ENCODE measurements at places on chromosomes 7 and 10.
A peak's percentile ranks its signal among the peaks of the same experiment; 100 is the strongest.

DNA sequence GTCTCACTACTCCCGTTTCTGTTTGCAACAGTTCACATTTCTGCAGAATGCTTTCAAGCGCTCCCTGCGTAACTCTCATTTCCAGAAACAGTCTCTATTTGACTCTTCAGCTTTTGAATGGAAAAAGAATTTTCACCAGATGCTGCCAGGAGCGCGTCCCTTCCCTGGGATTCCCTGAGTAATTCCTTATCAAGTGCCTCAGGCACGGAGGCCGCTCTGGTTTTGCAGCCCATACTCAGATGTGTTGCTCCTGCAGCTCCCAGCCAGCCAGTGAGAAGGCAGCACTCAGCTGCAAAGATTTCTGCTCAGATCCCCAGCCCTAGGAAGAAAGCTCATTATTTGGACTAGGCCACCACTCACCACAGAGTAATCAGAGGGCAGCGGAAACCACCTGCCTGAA is 161.1 kb upstream of the CHST15 start:
- peaks cover 10% of the 10 kb centered on the region for H3K27me3 ChIP-seq
- H3K4me1 ChIP-seq: no peaks in the 10 kb centered on the region
- no peak overlapping the region for H3K27ac ChIP-seq
- no peak for DNase-seq

GRCh38 chr10:16779384-16779915 is 37.8 kb downstream of the RSU1 start:
- no peak for DNase-seq
- H3K27ac ChIP-seq: peak overlapping the region; percentile 22
- no peak overlapping the region for H3K4me3 ChIP-seq
- peaks cover 18% of the 10 kb centered on the region for H3K36me3 ChIP-seq
- peaks cover 18% of the 10 kb centered on the region for H3K4me1 ChIP-seq

DNA sequence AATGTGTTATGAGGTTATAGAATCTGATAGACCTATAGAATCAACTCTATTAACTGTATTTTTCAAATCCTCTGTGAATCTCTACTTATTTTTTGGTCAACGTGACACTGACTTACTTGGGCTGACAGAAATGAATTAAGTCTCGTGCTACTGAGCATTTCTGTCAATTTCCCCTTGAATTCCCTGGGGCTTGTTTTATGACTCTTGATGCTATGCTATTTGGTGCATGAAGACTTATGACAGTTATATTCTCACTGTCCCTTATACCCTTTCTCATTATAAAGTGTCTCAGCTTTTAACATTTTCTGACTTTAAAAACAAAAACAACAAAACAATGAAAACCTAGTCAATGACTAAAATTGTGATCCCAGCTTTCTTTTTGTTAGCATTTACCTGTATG is 68.5 kb upstream of the OPALIN start:
- no peak overlapping the region for H3K27ac ChIP-seq
- H3K4me1 ChIP-seq: no peaks in the 10 kb centered on the region
- no peak overlapping the region for H3K4me3 ChIP-seq
- no peaks in the 10 kb centered on the region for H3K36me3 ChIP-seq
- H3K27me3 ChIP-seq: peaks cover 45% of the 10 kb centered on the region
- no peak for DNase-seq

- H3K4me1 ChIP-seq: peaks cover 14% of the 10 kb centered on the region
- DNase-seq: no peak
- no peak overlapping the region for H3K27ac ChIP-seq
- no peak overlapping the region for H3K4me3 ChIP-seq
- no peaks in the 10 kb centered on the region for H3K36me3 ChIP-seq
- H3K27me3 ChIP-seq: peaks cover 3% of the 10 kb centered on the region
These were observed 102.7 kb upstream of the MKLN1 start for GRCh38 chr7:131224996-131225395.

DNA sequence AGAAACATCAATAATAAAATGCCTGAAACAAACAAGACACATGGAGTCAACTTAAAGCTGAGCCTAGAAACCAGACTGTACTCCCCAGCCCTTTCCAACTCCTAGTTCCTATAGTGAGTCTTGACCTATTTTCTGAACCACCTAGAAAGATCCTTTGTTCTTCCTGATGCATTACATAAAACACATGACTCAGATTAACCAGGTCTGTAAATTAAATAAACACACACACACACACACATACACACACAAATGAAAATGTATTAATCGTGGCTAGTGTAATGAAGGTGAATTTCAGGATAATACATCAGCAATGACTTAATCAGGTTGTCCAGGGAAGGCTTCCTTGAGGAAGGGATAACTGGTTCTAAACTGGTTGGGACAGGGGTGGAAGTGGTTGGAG is 104.7 kb downstream of the ST8SIA6 start:
- no peaks in the 10 kb centered on the region for H3K36me3 ChIP-seq
- no peak overlapping the region for H3K27ac ChIP-seq
- no peak overlapping the region for H3K4me3 ChIP-seq
- no peaks in the 10 kb centered on the region for H3K4me1 ChIP-seq
- H3K27me3 ChIP-seq: peaks cover 10% of the 10 kb centered on the region

DNA sequence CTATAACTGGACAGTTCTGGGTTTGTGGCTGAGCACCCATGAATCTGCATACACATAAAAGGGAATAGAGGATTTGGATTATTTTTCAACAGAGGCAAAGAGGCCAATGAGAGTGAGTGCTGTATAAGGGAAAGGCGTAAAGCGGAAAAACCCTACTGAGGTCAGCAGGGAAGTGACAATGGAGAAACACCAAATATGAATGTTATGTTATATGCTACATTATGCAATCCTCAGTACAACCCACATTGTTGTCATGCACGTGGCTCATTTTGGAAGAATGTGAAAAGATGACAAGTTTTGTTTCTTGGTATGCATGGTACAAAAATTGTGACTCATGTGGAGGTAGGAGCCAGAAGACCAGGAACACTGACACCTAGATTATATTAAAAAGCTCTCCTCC is 113.6 kb upstream of the AMPH start:
- no peaks in the 10 kb centered on the region for H3K4me1 ChIP-seq
- peaks cover 30% of the 10 kb centered on the region for H3K36me3 ChIP-seq
- H3K4me3 ChIP-seq: no peak overlapping the region
- no peaks in the 10 kb centered on the region for H3K27me3 ChIP-seq
- H3K27ac ChIP-seq: no peak overlapping the region

GRCh38 chr7:128042012-128042411 is 10.8 kb upstream of the LRRC4 start:
- H3K36me3 ChIP-seq: peaks cover 1% of the 10 kb centered on the region
- no peak overlapping the region for H3K4me3 ChIP-seq
- no peaks in the 10 kb centered on the region for H3K27me3 ChIP-seq
- no peak for DNase-seq
- peaks cover 21% of the 10 kb centered on the region for H3K4me1 ChIP-seq

- peaks cover 29% of the 10 kb centered on the region for H3K27me3 ChIP-seq
- H3K36me3 ChIP-seq: no peaks in the 10 kb centered on the region
- no peak overlapping the region for H3K27ac ChIP-seq
- no peak for DNase-seq
- H3K4me1 ChIP-seq: no peaks in the 10 kb centered on the region
These were observed 51.4 kb downstream of the C10orf67 start for GRCh38 chr10:23293145-23293724.

DNA sequence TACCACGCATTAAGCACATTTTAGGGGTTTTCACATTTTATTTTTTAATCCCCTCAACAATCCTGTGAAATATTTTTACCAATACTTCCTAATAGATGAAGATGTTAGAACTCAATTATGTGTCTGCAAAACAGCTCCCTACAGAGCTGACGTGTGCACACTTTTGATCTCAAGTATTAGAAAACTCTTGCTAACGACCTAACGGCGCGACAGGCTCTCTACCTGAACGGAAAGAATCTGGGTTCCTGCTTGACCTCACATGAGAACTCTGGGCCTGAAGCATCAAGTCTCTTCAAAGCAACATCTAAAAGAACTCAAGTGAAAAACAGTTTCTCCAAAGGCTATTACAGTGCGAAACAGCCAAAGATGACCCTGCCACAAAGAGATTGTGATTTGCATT is 113.9 kb downstream of the DOCK4 start:
- H3K27ac ChIP-seq: no peak overlapping the region
- peaks cover 18% of the 10 kb centered on the region for H3K27me3 ChIP-seq
- H3K4me3 ChIP-seq: no peak overlapping the region
- no peaks in the 10 kb centered on the region for H3K4me1 ChIP-seq
- no peaks in the 10 kb centered on the region for H3K36me3 ChIP-seq

- no peak overlapping the region for H3K27ac ChIP-seq
- H3K4me3 ChIP-seq: no peak overlapping the region
- H3K36me3 ChIP-seq: no peaks in the 10 kb centered on the region
- H3K27me3 ChIP-seq: peaks cover 19% of the 10 kb centered on the region
- DNase-seq: no peak
These were observed 354.2 kb downstream of the CXCL12 start for GRCh38 chr10:44030738-44031137.

GRCh38 chr7:38334163-38334562 is 60.7 kb upstream of the TARP start:
- no peaks in the 10 kb centered on the region for H3K27me3 ChIP-seq
- H3K4me1 ChIP-seq: peaks cover 46% of the 10 kb centered on the region
- no peaks in the 10 kb centered on the region for H3K36me3 ChIP-seq
- peak overlapping the region; percentile 87 for H3K4me3 ChIP-seq

DNA sequence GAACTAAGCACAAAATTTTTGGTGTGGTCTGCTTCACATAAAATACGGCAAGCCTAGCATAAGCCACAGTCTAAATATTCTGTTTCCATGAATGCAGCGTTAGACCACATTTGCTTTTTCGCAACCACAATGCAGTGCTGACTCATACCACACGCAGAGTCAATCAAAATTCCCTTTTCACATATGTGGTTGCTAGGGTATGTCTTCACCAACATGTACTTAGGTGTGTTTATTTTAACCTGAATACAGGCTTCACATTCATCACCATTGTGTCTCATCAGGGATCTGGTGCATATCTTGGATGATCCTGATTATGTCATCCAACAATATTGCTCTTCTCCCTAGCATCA is 90.8 kb downstream of the CHN2 start:
- H3K36me3 ChIP-seq: no peaks in the 10 kb centered on the region
- no peak overlapping the region for H3K4me3 ChIP-seq
- H3K4me1 ChIP-seq: peaks cover 12% of the 10 kb centered on the region
- no peak overlapping the region for H3K27ac ChIP-seq

DNA sequence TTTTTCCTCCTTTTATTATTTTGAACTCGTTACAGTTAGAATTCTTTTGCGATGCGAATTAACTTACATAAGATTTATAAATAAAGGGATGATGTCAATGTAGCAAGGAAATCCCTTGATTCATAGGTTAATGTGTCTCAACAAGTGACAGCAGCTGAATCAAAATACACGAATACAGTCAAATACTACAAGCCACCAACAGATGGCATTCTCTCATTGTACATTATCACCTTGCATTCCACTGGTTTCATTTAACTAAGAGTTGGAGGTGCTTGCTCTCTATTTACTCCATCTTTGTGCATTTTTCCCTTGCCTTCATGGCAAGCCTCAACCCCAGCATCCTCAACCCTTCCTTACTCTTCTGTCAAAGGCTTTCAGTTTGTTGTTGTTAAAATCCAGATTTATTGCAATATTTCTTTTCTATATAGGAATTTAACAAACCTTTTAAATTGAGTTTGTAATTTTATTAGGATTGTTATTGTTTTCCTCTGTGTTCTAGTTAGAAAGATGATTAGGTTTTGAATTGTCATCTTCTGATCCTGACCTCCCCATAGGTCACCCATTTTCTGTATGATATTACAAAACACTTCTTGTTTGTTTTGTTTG is 78.3 kb downstream of the SLC25A40 start:
- no peaks in the 10 kb centered on the region for H3K36me3 ChIP-seq
- no peak for DNase-seq
- peaks cover 16% of the 10 kb centered on the region for H3K27me3 ChIP-seq
- H3K4me1 ChIP-seq: no peaks in the 10 kb centered on the region

GRCh38 chr7:112889268-112889667 is 99.1 kb upstream of the TMEM168 start:
- H3K36me3 ChIP-seq: peaks cover 34% of the 10 kb centered on the region
- H3K4me1 ChIP-seq: no peaks in the 10 kb centered on the region
- no peak overlapping the region for H3K27ac ChIP-seq
- no peak overlapping the region for H3K4me3 ChIP-seq

DNA sequence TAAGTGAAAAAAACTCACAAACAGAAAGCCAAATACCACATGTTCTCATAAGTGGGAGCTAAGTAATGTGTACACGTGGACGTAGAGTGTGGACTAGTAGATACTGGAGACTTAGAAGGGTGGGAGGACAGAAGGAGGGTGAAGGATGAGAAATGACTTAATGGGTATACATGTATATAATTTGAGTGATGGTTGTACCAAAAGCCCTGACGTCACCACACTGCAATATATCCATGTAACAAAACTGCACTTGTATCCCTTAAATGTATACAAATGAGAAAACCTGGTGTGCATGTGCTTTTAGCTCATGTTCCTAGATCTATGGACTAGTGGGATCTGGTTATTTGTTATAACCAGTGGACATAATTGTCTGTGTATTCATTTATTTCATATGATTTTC is 48.5 kb upstream of the FGL2 start:
- DNase-seq: no peak
- H3K36me3 ChIP-seq: no peaks in the 10 kb centered on the region
- no peak overlapping the region for H3K4me3 ChIP-seq
- peaks cover 7% of the 10 kb centered on the region for H3K4me1 ChIP-seq
- peaks cover 4% of the 10 kb centered on the region for H3K27me3 ChIP-seq
- no peak overlapping the region for H3K27ac ChIP-seq

GRCh38 chr7:106947244-106947728 is 82.2 kb downstream of the PIK3CG start:
- peaks cover 9% of the 10 kb centered on the region for H3K27me3 ChIP-seq
- H3K4me3 ChIP-seq: no peak overlapping the region
- no peaks in the 10 kb centered on the region for H3K4me1 ChIP-seq
- no peak for DNase-seq
- H3K27ac ChIP-seq: no peak overlapping the region

DNA sequence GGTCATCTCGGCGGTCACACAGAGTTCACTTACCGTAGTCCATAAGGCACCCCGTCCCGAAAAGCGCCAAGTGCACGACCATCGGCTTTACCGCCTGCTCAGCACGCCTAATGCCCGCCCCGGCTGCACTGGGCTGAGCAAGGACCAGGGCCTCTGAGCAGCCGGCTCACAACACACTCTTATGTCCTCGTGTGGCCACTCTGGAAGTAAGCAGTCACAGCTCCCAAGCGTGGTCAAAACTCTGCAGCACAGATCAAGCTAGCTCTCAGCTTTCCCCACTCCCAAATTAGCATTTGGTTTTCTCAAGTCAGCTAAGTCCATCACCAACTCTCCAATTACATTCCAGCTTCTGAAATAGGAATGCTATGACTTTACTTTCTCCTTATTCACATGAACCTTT is 57.7 kb downstream of the MAD1L1 start:
- H3K27ac ChIP-seq: no peak overlapping the region
- DNase-seq: no peak
- H3K4me1 ChIP-seq: peaks cover 9% of the 10 kb centered on the region
- H3K27me3 ChIP-seq: no peaks in the 10 kb centered on the region

GRCh38 chr10:13961097-13961496 is 369.6 kb downstream of the FRMD4A start:
- no peak overlapping the region for H3K27ac ChIP-seq
- H3K4me1 ChIP-seq: peaks cover 2% of the 10 kb centered on the region
- H3K27me3 ChIP-seq: peaks cover 2% of the 10 kb centered on the region
- H3K36me3 ChIP-seq: peaks cover 1% of the 10 kb centered on the region

- H3K27me3 ChIP-seq: no peaks in the 10 kb centered on the region
- peaks cover 19% of the 10 kb centered on the region for H3K36me3 ChIP-seq
- H3K4me1 ChIP-seq: peaks cover 62% of the 10 kb centered on the region
- peak overlapping the region; percentile 81 for H3K27ac ChIP-seq
- no peak overlapping the region for H3K4me3 ChIP-seq
These were observed 33.4 kb upstream of the SH2D4B start for GRCh38 chr10:80504158-80504811.

Measured in activated naive CD8-positive, alpha-beta T cell treated with anti-CD3 and anti-CD28 coated beads, Interleukin-2, amount 10 ng/mL, durations not matched to agents 7 days and 5 days (primary cell).